ENCODE measurements at places on chromosomes 1 and 21.
A peak's percentile ranks its signal among the peaks of the same experiment; 100 is the strongest.

GRCh38 chr1:203675596-203676347 lies 49.1 kb downstream of the ATP2B4 start:
- DNase-seq: no peak

DNA sequence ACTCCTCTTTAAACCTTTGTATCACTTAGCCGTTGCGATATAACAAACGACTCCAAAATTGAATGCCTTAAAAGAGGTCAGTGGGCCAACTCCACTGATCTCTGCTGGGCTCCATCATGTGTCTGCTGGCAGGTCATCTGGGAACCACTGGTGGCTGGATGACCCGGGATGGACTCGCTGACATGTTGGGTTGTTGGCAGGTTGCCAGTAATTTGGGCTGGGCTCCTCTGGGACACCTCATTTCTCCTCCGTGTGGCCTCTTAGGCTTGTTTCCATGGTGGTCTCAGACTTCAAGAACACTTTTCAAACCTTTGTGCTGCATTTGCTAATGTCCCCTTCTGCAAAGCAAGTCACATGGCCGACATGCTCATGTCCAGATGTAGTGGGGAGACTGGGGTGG lies 139.3 kb upstream of the POU3F1 start:
- no peak for DNase-seq

DNA sequence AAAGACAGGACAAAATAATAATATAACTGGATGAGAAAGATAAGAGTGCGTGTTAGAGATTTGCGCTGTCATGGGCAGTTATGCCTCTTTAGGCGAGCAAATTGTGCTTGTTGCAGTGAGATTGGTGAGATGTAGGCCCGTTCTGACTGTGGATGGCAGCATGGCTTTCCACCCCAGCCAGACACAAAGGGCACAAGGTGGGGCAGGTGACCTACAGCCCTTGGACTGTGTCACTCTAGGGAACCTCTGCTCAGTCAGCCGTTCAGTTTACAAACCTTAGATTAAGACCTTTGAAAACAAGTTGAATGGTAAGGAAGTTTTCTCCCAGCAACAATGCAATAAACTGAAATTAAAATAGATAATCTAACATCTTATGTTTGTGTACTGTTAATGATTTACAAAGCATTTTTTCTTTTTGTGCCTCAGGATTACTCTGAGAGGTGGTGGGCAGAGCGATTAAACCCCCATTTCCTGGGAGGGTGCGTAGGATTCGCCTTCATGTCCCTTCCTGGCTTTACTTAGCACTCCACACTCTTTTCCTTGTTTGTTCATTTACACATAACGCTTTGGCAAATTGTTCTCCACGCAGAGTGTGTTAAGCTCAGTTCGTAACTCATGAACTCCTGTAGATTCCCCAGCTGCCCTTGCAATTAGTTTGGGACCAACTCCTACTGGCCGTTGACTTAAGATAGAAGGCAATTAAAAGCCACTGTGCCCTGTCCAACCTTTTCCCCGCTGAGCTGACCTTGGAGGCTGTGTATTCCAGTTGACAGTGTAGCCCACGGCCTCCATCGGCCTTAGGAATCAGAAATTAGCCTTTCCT lies 58.1 kb upstream of the IGSF5 start:
- no peak for DNase-seq

DNA sequence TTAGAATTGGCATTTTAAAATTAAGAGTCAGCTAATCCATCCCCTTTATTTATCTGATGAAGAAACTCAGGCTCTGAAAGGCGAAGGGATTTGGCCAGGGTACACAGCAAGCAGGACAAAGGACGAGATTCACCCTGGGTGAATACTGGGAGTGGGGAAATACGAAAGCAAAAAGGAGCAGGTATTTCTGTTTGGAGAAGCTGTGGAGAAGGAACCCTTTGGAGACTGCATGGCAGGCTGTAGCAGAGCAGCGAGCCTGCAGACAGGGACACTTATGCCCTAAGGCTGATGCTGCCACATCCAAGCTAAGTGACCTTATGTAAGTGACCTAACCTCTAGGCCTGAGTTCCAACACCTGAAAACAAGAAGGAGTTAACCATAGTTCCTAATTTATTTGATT lies 207.2 kb upstream of the C1orf87 start:
- DNase-seq: no peak

DNA sequence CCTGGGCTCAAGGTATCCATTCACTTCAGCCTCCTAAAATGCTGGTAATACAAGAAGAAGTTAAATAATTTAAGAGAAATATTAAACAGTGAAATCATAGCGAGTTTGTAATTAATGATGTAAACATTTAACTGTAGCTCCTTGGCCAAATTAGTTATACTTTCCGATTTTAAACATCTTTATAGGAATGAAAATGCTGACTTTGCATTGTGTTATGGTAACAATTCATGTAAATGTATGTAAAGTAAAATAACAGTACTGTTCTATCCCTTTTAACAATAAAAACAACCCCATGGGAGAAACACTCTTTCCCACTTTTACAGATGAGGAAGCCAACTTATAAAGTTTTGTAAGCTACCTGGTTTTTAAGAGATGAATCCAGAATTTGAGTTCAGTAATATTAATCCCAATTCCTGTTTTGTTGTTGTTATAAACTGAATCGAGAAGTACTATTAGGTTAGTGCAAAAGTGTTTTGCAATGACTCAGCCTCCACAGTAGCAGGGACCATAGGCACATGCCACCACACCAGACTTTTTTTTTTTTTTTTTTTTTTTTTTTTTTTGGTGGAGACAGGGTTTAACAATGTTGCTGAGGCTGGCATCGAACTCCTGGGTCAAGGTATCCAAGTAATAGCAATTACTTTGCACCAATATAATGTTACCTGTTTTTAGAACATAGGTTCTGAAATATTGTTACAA lies 1360.4 kb downstream of the BRINP3 start:
- DNase-seq: no peak

- DNase-seq: no peak
These were observed 756 bp upstream of the SLC25A44 start for GRCh38 chr1:156193208-156193487.

GRCh38 chr1:59013928-59014279 lies 230.1 kb upstream of the JUN start:
- no peak for DNase-seq

- DNase-seq: no peak
These were observed 8.7 kb downstream of the PKNOX1 start for GRCh38 chr21:42983103-42983502.

- DNase-seq: no peak
These were observed 20.2 kb downstream of the NUAK2 start for GRCh38 chr1:205301205-205301821.

- DNase-seq: no peak
These were observed 15.1 kb downstream of the VCAM1 start for GRCh38 chr1:100734676-100735075.

- no peak for DNase-seq
These were observed 40.1 kb downstream of the DSTYK start for GRCh38 chr1:205171369-205171768.

- DNase-seq: no peak
These were observed 47.9 kb upstream of the NBL1 start for GRCh38 chr1:19596065-19596713.

GRCh38 chr1:80293818-80294217 lies 1287.3 kb upstream of the ADGRL4 start:
- no peak for DNase-seq

DNA sequence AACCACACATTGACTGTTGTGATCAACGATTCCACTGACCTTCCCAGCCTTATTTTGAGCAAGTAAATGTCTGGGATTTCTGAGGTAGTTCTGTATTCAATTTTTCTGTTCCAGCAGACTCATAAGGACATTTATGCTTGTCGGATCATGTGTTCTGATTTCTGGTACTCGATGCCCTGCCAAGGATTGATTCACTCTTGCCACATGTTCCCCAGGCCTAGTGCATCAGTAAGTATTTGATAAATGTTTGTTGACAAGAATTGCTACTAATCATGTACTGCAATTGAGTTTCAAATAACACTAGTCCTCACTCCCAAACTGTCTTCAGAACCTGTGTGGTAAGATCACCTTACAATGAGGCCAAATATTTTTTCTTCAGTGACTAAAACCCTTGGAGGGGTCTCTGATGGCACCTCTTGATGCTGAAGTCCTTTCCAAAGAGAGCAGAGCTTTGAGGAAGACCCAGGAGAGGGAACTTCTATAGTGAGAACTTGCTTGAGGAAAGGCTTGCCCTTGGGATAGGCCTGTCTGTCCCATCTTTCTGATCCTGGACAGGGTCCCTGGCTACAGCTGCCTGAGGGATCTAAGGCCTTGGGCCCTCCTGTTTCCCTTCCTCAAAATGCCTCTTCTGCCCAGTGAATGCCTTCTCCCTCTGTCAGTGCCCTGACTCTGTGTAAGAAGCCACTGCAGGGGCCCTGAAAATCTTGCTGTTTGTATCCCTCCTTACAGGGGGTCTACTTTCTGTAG lies 115.8 kb upstream of the FAM78B start:
- DNase-seq: no peak

DNA sequence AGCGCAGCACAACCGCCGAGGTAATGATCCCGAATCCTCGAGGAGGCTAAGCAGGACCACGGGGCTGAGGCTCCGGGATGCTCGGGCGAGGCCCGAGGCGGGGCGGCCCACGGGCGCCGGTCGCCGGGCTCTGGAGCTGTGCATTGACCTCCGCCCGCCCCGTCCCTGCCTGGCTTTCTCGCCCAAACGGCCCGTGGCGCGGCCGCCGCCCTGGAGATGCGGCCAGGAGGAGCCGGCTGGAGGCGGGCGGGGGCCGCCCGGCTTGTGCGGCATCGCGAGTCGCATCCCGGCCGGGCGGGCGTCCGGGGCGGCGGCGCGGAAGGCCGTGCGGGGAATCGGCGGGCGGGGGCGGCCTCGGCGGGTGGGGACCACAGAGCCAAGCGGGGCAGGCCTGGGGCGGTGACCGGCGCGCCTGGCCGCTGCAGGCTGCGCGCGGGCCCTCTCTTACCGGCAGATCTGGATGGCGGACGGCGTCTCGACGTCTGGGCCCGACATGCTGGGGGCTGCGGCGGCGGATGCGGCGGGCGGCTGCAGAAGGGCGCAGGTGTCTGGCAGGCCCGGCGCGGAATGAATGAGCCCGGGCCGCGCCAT lies 663 bp downstream of the ACOT7 start:
- DNase-seq: no peak

- peak; percentile 57 for DNase-seq
These were observed 7.7 kb downstream of the ITPKB start for GRCh38 chr1:226731257-226731893.

- no peak for DNase-seq
These were observed 52.4 kb downstream of the OSBPL9 start for GRCh38 chr1:51669272-51669671.

- no peak for DNase-seq
These were observed 210.4 kb upstream of the RUNX1 start for GRCh38 chr21:35259457-35259856.

DNA sequence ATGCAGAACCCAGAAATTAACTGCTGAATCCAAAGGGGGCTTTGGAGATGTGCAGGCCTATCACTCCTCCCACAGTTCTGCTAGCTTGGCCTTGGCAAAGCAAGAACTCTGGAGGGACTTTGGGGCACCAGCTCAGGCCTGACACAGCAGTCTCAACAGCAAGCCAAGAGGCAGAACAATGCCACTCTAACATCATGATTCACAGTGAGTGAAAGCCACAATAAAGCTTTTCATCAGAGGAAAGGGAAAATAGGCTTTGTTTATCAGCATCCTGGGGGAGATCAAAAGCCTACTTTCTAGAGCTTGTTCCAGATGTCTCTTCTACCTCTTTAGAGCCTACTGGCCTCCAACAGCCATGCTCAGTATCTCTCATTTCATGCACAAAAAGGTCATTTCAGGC lies 283.4 kb downstream of the KCNH1 start:
- no peak for DNase-seq

- DNase-seq: no peak
These were observed 95.9 kb downstream of the PTPN14 start for GRCh38 chr1:214455479-214455878.

DNA sequence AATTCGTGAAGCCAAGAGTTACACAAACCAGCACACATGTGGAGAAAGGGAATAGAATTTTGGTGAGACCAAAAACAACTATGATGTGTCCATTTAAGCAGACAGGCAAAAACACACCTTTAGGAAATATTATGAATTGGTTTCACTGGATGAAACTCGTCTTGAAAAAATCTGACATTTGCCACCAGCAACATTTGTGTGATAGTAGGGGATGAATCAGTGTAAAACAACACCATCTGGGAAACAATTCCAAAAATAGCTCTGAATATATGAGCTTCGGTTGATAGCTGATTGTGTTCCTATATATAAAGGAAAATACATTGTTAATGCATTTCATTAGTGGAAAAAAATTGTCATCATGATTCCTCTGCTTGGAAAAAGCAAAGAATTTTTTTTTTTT lies 327.8 kb downstream of the PAPPA2 start:
- no peak for DNase-seq

- DNase-seq: no peak
These were observed 50.7 kb downstream of the SPATA17 start for GRCh38 chr1:217681806-217682205.

DNA sequence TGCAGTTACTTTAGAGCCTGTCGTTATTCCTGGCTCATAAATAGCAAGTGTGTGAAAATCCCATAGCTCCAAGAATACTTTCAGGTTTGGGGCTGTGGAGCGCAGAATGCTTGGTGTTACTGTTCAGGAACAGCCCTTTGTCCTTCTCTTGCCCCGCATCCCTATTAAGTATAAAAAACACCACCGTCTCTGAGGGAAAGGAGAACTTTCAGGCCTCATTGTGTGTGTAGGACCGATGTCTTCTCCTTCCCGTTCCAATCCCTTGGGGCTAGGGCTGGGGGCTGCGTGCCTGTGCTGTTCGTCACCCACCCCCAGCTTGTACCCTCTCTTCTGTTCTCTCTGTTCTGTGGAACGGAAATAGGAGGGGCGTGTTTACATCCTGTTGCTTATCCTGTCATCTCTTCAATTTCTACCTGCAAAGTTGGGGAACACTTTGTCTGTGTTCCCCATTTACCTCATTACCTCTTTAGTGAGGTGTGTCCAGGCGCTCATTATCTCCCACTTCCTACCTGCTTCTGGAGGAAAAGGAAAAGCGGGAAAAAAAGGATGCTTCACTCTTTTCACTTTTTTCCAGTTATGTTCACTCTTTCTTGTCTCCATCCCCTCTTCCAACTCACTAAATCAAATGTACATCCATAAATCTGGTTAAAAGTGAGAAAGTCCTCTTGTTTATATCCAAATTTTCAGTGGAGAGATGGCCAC lies 788 bp upstream of the TXNIP start:
- peak; percentile 84 for DNase-seq

GRCh38 chr1:149945206-149945605 lies 8.5 kb upstream of the MTMR11 start:
- no peak for DNase-seq

- DNase-seq: peak; percentile 79
These were observed 12.7 kb upstream of the C1orf167 start for GRCh38 chr1:11749203-11749689.

GRCh38 chr1:188423073-188423472 lies 1594.3 kb downstream of the PLA2G4A start:
- no peak for DNase-seq

Data from activated effector memory CD4-positive, alpha-beta T cell treated with anti-CD3 and anti-CD28 coated beads, Interleukin-2, amount 50 U/mL, for 16 hours (primary cell).